ENCODE measurements at places on chromosomes 5 and 9. TPM values are rescaled to one million over a fixed set of nuclear protein-coding genes. Genes with fewer than 3 reads are reported as not detected.

The ENTPD2 gene
- not detected for total RNA-seq

The WWC1 gene
- 1.8 TPM for total RNA-seq

The ZNF782 gene
- total RNA-seq = 2.4 TPM

The GRIN1 gene
- total RNA-seq = under 0.01 TPM

The NTNG2 gene
- 4.6 TPM for total RNA-seq

The CDX1 gene
- 0.09 TPM for total RNA-seq

The FST gene
- 68.3 TPM for total RNA-seq

The SVEP1 gene
- 134 TPM for total RNA-seq

The HSPA4 gene
- total RNA-seq = 114 TPM

The MCIDAS gene
- total RNA-seq = not detected

The SPINK4 gene
- total RNA-seq = 0.74 TPM

The QSOX2 gene
- 10.3 TPM for total RNA-seq

The PCDHGA12 gene
- 9.1 TPM for total RNA-seq

The TEX48 gene
- not detected for total RNA-seq

The C5orf52 gene
- not detected for total RNA-seq

The SLCO4C1 gene
- total RNA-seq = not detected

The NRG2 gene
- total RNA-seq = 0.28 TPM

The PITX1 gene
- 208 TPM for total RNA-seq

The LAMC3 gene
- total RNA-seq = 0.28 TPM

The SPINK1 gene
- total RNA-seq = not detected

The FRRS1L gene
- total RNA-seq = 0.09 TPM

The TMEM252 gene
- total RNA-seq = not detected

The NR6A1 gene
- total RNA-seq = 0.14 TPM

The TMEM174 gene
- not detected for total RNA-seq

The DBN1 gene
- 139 TPM for total RNA-seq

The FOXD4L6 gene
- total RNA-seq = 0.09 TPM

The PCDHB14 gene
- 0.85 TPM for total RNA-seq

The LECT2 gene
- total RNA-seq = not detected

The CDC26 gene
- 43.1 TPM for total RNA-seq

The GHR gene
- total RNA-seq = 3.8 TPM

The IL17B gene
- not detected for total RNA-seq

The HTR4 gene
- total RNA-seq = not detected

The PPP3R2 gene
- not detected for total RNA-seq

The FEM1C gene
- 15.8 TPM for total RNA-seq

The SLC25A2 gene
- total RNA-seq = 0.18 TPM

The RHOBTB3 gene
- total RNA-seq = 304 TPM

The CSF1R gene
- 0.46 TPM for total RNA-seq

The EDIL3 gene
- 18.2 TPM for total RNA-seq

The STC2 gene
- 582 TPM for total RNA-seq

The FSTL4 gene
- total RNA-seq = 0.09 TPM

The CYLC2 gene
- not detected for total RNA-seq

The SDHA gene
- total RNA-seq = 130 TPM

The APBA1 gene
- 7.1 TPM for total RNA-seq

The OR2S2 gene
- total RNA-seq = not detected

The CCDC171 gene
- 1.7 TPM for total RNA-seq

The SLC34A1 gene
- total RNA-seq = not detected
